ENCODE measurements at places on chromosomes 11 and 22. TPM values are rescaled to one million over a fixed set of nuclear protein-coding genes. Genes with fewer than 3 reads are reported as not detected.

The VPREB1 gene
- not detected for total RNA-seq

The PGA5 gene
- total RNA-seq = not detected

The APOBEC3H gene
- total RNA-seq = not detected

The TEAD1 gene
- 26.9 TPM for total RNA-seq

The APOBEC3B gene
- total RNA-seq = 0.76 TPM

The IL10RA gene
- 0.25 TPM for total RNA-seq

The OR8G5 gene
- total RNA-seq = not detected

Data from dermis microvascular lymphatic vessel endothelial cell (primary cell).